ENCODE measurements at places on chromosomes 1 and 21. TPM values are rescaled to one million over a fixed set of nuclear protein-coding genes. Genes with fewer than 3 reads are reported as not detected.

TMEM82 gene
- not detected for total RNA-seq

USF1 gene
- total RNA-seq = 28.4 TPM

TMEM81 gene
- 2.7 TPM for total RNA-seq

ZSWIM5 gene
- 0.81 TPM for total RNA-seq

NTPCR gene
- total RNA-seq = 56.9 TPM

FMO2 gene
- total RNA-seq = 59.2 TPM

KCNAB2 gene
- 21.2 TPM for total RNA-seq

FCRL1 gene
- total RNA-seq = not detected

DCDC2B gene
- total RNA-seq = not detected

LCE3D gene
- total RNA-seq = not detected

SLAMF6 gene
- total RNA-seq = 0.30 TPM

CELA2A gene
- total RNA-seq = not detected

RNU1-2 gene
- 9,391 TPM for total RNA-seq

OR2T35 gene
- total RNA-seq = not detected

RAB3B gene
- not detected for total RNA-seq

KCNC4 gene
- 4.2 TPM for total RNA-seq

CR1 gene
- 2.4 TPM for total RNA-seq

PANK4 gene
- 45.5 TPM for total RNA-seq

WNT2B gene
- 1.2 TPM for total RNA-seq

TBX19 gene
- 0.40 TPM for total RNA-seq

CFAP107 gene
- not detected for total RNA-seq

MTMR11 gene
- 2.0 TPM for total RNA-seq

ALX3 gene
- total RNA-seq = not detected

A3GALT2 gene
- total RNA-seq = not detected

WDR26 gene
- total RNA-seq = 53.0 TPM

OR2L5 gene
- not detected for total RNA-seq

HCRTR1 gene
- 0.46 TPM for total RNA-seq

BTG3 gene
- 4.2 TPM for total RNA-seq

ADORA1 gene
- 12.5 TPM for total RNA-seq

Data from Right ventricle myocardium superior (tissue), 1 donor.